ENCODE measurements at places on chromosomes 1 and 21.

GRCh38 chr1:107867422-107867821 lies 97.6 kb downstream of the VAV3 start:
- DNase-seq, result no peak

GRCh38 chr21:41112740-41113692 lies 54.9 kb upstream of the BACE2 start:
- DNase-seq, result peak; percentile 3

- no peak for DNase-seq
These were observed 50.4 kb downstream of the TEX35 start for GRCh38 chr1:178563099-178563820.

GRCh38 chr21:36551731-36552433 lies 72.0 kb upstream of the CLDN14 start:
- DNase-seq, result no peak

DNA sequence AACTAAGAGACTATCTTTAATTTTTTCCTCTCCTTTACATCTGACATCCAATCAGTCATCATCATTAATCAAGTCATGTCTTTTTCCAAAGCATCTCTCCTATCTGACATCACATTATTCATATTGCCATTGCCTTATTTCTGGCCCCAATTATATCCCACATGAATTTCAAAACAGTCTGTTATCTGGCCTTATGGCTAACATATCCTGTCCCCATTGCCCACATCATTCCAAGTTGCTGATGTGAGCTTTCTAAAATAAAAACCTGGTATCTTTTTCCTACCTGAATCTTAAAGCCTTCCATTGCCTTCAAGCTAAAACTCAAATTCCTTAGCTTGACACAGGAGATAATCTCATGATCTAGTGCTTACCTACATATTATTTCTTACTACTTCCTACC lies 283.9 kb downstream of the LRRC40 start:
- DNase-seq, result no peak

- DNase-seq, result no peak
These were observed 7.6 kb upstream of the ATF3 start for GRCh38 chr1:212600980-212601379.

GRCh38 chr1:235999259-235999925 lies 65.5 kb downstream of the NID1 start:
- DNase-seq, result no peak

GRCh38 chr1:115840605-115841460 lies at the start of gene NHLH2:
NHLH2 (minus strand) TSS chr1:115841126; CDS start chr1:115838372, 2,754 bp downstream.
- DNase-seq, result no peak

DNA sequence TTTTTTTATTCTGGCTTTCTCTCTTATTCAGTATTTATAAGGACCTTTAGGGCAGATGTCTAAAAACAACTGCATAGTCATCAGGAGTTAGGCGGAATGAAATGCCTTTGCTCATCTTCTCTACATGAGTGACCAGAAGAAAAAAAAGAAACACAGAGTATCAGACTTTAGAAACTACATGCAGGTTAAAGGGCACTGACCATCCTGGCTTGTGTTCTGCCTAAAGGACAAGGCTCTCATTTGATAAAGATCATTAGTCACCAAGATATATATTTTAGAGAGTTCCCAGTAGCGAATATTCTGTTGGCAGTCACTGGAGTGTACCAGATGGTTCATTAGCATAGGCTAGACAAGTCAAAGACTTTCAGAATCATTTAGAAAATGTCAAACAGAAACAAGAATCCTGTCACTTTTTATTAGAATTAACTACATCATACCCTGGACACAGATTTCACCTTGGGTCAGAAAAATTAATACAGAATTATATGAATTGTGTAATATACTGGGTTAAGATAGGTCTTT lies 145.6 kb downstream of the NR5A2 start:
- DNase-seq, result no peak

DNA sequence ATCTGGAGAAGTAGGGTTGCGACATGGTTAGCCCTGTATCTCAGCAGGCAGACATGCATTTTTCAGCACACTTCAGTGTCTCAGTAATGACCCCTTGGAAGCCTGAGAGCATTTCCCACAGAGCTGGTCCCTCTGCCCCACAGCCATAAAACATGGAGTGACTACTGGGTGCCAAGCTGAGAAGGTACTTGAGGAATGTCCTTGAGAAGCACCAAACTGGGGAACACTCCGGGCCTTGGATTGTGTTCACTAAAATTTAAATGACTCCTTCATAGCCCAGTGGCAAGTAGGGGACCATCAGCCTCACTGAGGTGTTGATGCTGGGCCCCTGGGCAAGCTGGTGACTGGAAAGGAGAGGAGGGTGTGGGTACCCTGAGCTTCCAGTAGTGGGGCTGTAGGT lies 54.7 kb downstream of the KCNJ6 start:
- DNase-seq, result no peak

DNA sequence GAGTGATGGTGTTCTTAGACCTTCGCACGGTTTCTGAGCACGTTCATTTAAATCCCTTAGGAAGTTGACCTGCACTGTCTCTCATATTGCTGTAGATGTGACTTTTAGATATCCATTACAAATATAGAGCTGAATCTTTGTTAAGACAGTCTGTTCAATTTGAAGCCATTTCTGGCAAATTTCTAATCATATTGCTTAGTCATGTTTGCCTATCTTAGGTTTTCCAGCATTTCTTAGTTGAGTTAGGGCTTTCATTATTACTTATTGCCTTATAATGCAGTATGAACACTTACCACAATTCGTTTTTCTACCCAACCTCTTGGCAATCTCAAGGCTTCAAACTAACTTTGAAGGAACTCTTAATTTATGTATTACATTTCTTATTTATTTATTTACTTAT lies 78.5 kb upstream of the PGD start:
- no peak for DNase-seq

DNA sequence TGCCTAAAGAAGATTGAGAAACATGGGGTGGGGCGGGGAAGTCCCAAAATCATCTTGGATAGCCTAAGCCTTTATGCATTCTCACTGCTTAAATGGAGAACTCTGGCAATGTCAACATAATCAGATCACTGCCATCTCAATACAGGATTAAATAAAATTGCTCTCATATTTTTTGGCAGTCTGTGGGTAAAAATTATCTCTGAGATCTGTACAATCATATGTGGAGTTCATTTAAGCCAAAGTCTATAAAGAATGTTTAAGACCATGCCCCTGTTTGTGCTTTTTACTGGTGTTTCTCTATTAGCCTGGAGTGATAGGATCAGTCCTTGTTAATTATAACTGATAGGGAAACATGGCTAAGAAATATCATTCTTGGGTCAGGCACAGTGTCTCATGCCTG lies 136.3 kb downstream of the GPR52 start:
- DNase-seq, result no peak

DNA sequence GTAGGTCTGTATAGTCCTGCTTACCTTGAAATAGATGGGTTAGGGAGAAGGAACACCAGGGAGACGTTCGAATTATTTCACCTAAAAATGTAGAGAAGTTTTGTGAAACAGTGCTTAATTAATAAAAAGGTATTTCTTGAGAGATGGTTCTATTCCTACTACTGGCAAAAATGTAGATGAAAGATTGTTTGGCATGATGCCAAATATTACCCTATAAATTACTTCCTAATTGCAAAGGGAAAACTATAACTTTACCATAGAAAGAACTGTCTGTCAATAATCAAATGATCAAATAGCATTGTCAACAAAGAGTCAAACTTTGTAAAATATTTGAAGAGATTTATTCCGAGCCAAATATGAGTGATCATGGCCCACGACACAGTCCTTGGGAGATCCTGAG lies 4.2 kb upstream of the ACADM start:
- DNase-seq, result no peak

- DNase-seq, result no peak
These were observed 15.3 kb upstream of the TGFBR3 start for GRCh38 chr1:91901231-91901630.

GRCh38 chr21:28447462-28447861 lies 545.2 kb downstream of the LTN1 start:
- DNase-seq, result no peak

DNA sequence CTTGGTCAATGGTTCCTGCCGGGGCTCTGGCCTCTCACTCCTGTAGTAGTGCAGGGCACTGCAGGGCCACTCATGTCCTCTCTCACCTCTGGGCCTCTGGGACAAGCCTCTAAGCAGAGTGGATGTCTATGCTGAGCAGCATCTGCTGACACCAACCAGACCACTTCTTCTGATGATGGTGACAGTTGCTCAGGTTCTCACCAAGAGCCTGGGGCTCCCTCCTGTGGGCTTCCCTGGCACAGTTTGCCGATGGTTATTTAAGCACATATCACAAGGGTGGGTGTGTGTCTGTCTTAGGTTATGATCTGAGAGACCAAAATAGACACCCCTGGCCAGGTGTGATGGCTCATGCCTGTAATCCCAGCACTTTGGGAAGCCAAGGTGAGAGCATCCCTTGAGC lies 17.4 kb upstream of the GPR137B start:
- DNase-seq, result peak; percentile 27

GRCh38 chr1:41245659-41246058 lies 3.6 kb upstream of the SCMH1 start:
- no peak for DNase-seq

DNA sequence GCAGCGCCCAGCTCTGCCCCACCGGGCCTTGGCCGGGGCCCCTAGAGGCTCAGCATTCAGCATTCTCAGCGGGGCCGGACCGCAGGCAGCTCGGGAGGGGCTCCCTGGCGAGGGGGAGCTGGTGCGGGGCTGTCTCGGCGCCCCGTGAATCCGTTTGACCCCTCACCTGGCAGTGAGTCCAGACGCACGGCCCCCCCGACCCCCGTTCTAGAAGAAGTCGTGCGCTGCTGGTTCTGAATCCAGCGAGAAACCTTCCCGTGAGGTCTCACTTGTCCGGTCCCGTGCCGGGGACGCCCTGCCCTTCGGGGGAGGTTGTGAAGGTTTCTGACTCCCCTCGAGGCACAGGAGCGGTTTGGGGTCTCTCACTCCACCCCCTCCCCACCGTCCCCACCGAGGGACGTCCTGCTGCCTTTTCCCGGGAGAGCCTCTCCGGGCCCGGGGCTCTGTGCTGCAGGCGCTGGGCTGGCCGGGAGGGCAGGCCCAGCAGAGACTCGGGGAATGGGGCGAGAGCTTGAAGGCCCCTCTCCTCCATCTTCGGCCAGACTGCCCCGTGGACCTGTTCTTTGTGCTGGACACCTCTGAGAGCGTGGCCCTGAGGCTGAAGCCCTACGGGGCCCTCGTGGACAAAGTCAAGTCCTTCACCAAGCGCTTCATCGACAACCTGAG lies 655 bp downstream of the COL6A1 start:
- no peak for DNase-seq

DNA sequence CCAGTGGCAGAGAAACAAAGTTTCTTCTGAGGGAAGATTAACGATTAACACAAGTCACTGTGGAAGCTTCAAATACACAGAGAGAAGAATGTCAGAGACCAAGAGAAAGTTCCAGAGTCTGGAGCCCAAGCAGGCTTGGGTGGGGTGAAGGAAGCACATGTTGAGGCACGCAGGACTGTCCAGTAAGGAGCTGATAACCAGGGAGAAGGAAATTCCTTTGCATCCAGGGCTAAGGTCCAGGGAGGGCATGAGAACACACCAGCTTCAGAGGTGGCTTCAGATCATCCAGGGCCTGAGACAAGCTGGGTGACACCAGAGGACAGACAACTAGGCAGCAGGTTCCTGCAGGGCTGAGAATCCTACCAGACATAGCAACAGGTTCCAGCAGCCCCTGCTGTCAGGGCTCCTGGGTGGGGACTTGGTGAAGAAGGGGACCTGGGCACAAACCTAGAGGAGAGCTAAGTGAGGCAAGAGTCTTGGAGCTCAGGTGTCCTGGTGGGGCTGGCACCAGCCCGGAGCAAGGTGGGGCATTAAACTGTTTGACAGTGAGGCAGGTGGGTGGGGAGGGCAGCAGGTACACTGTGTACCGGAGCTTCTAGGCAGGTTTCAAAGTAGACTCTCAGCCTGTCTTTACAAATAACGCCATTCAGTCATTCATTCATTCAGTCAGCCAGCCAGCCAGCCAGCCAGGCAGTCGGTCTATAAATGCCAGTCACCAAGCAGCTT lies 2.6 kb upstream of the SPRR1A start:
- DNase-seq, result no peak

DNA sequence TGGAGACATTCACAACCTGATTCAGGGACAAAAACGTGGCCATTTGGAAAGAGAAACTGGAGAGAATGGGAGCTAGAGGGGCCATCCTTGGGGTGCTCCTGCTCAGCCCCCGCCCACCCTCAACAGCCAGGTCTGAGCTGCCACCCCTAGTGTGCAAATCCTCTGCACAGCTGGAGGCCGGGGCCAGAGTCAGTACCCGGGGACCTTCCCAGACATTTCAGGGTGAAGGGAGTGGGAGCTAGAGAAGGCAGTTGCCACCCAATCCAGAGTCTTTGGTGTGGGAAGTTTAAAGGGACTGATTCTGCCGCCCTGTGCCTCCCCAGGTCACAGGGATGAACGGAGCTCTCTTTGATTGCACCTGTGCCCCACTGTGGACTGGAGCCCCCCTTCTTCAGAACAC lies 397.4 kb downstream of the MATN1 start:
- no peak for DNase-seq

DNA sequence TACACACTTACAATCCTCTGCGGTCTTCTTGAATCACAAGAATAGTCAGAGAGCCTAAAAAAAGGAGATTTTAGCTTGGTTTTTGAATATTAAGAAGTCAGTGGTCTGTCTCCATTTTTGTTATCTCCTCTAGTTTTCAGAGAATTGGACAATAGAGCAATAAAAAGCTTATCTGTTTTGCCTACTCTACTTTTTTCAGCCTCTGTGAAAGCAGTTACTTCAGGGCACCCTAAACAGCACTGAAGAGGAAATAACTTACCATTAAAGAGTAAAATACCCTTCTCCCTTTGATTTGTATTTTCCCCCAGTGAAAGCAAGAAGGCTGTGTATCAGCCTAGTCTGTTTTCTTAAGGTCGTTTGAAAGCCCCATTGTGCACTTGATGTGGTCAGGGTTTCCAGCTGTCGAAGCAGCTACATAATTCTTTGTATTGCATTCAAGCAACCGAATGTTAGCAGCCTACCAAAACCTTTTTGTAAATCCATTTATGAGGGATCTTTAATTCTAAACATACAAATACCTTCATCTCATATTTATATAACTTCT lies 1.0 kb downstream of the NTMT2 start:
- DNase-seq, result no peak

DNA sequence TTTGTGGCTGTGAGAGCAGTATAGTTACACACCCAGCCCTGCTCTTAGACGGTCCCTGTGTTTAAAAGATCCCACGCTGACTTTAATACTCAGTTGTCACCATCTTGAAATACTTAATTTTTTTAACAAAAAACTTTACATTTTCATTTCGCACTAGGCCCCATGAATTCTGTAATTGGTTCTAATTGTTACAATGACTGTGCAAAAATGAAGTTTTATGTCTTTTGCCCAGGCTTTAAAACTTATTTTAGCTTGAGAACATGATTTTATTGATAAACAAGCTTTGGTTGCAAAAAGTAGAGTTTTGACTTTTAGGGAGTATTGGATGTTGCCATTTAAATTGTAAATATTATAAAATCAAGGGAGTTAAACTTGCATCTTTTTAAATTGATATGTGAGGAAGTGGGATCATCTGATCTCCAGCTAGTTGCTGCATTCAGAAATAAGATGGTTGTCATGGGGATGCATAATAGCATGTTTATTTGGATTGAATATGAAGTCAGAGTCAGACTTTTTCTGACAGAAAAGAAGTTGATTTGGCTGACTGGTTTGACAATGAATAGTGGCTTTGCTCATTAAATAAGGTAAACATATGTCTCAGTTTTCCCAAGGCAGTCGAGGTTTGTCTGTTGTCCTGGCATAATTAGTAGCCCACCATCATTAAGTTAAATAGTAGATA lies 23.0 kb upstream of the CRP start:
- no peak for DNase-seq

- DNase-seq, result no peak
These were observed 1126.7 kb upstream of the ADGRL2 start for GRCh38 chr1:80673935-80674597.
